ENCODE measurements at places on chromosomes 6 and 20.

GRCh38 chr20:12394786-12395185 lies 477.1 kb downstream of the BTBD3 start:
- no peak for DNase-seq

DNA sequence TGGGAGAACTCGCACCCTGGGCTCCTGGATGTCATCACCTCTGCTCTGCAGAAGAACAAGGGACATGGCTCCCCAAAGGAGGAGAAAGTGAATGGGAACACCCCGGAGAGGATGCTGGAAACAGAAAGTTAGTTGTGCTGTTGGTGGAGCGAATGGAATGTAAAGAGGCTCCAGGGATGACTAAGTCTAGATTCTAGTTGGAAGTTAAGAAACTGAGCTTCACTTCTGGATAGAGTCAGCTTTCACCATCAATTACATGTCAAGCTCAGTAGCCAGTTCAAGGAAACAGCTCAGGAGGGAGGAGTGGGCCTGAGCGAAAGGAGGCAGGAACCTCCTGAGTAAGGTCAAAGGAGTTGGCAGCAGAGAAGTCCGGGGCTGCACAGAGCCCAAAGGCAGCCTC lies 132.1 kb upstream of the ARID1B start:
- DNase-seq = no peak

GRCh38 chr6:81938991-81939732 lies 186.7 kb upstream of the TENT5A start:
- DNase-seq = no peak

GRCh38 chr6:80094017-80094416 lies 12.5 kb upstream of the BCKDHB start:
- no peak for DNase-seq

- peak; percentile 81 for DNase-seq
Observed at GRCh38 chr20:53738039-53738944, 144.7 kb upstream of the ZNF217 start.

DNA sequence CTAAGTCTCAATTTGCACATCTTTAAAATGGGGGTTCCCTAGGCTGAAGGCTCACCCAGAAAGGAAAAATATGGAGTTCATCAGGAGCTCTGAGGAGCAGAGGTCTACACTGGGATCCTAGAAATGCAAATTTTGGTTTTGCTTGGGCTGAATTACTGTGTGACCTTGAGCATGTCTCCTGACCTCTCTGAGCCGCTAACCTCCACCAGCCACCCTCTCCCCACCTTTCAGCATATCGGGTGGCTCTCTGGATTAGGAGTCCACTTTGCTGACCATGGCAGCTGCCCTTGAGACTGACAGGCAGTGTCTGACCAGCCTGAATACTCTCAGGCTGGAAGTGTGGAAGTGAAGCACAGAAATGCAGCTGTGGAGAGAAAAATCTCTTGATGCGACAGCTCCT lies 165.9 kb upstream of the LRFN2 start:
- DNase-seq = no peak
